Fibroblast of skin of abdomen (primary cell): ENCODE measurements at places on chromosomes 13 and 19.

DNA sequence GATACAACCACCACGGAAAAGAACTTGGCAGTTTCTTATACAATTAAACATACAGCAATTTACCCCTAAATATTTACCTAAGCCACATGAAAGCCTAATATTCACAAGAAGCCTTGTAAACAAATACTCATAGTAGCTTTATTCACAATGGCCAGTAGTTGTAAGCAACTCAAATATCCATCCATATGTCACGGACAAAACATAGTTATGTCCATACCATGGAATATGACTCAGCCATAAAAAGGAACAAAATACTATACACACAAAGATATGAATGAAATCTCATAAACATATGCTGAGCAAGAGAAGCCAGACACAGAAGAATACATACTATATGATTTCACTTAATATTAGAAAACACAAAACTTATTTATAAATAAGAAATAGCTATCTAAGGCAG, 12.9 kb downstream of the PSPC1 start:
- DNase-seq = no peak

DNA sequence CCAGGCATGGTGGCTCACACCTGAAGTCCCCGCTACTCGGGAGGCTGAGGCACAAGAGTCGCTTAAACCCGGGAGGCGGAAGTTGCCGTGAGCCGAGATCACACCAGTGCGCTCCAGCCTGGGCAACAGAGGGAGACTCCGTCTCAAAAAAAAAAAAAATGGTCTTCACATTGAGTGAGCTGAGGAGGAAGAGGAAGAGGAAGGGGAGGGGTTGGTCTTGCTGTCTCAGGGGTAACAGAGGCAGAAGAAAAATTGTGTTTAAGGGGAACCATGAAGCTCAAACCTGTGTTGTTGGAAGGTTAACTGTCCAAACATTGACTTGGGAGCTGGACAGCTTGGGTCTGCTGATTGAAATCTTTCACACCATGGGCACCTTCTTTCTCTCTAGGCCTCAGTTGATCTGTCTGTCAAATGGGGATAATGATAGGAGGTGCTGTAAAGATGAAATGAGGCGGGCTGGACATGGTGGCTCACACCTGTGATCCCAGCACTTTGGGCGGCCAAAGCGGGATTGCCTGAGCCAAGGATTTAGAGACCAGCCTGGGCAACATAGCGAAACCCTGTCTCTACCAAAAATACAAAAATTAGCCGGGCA, 9.8 kb upstream of the SLC44A2 start:
- no peak for DNase-seq

- DNase-seq = no peak
Measured at GRCh38 chr13:21051675-21052074, 9.7 kb downstream of the LATS2 start.

- no peak for DNase-seq
Measured at GRCh38 chr13:43411211-43411610, 375.6 kb downstream of the ENOX1 start.

DNA sequence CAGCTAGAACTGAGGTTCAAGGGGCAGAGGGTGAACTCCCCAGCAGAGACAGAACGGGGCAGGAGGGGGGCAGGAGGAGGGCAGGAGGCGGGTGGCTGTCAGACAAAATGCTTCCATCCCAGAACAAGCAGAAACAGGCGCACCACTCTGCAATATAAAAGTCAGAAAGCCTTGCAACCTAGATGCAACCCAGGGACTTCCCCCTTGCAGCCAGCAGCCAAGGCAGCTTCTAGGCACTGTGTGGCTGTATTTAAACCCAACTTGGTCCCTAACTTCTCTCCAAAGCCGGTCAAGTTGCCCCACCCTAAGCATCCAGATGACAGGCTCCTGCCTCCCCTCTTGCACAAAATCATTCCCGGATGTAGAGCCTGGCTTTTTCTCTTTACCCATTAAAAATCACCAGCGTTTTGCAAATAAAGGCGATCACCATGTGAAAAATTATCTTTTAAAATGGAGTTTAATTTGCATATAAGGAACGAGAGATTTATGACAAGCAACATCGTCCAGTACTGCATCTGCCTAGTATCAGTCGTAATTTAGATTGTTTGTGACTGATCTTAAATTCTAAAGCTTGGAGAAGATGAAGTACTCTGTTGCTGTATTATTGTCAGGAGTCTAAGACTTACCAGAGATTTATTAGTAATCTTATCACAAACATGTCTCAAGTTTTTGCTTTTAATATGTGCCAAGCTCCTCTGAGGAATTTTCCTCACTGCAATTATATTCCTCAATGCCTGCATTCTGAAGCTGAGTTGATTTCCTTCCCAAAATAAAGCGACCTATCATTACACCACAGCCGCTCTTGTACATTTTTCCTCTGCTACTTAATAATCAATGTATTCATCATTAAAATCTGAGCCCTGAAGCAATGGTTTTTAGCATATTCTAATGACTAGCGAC, 307.1 kb upstream of the ZNF507 start:
- no peak for DNase-seq

GRCh38 chr19:8097681-8098567, 45.4 kb downstream of the CCL25 start:
- no peak for DNase-seq
